ENCODE measurements at places on chromosomes 1 and 21. TPM values are rescaled to one million over a fixed set of nuclear protein-coding genes. Genes with fewer than 3 reads are reported as not detected.
A peak's percentile ranks its signal among the peaks of the same experiment; 100 is the strongest.

The IFI44 gene
- 42.3 TPM for total RNA-seq

DNA sequence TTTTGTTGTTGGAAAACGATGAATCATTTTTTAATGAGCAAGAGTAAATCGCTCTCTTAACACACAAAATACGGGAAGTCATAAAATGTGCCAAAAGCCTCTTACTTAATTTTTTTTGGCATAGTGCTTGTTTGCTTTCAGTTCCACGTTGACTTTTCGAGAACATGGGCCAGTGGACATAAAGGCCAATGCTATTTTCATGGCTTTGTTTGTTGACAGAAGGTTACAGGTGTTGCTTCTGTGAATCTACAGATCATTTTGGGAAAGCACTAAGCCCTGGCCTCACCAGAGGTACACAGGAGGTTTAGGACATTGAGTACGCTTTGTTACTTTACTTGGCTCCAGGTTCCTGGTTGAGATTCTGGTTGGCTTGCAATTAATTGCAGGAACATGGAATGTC, 199.4 kb upstream of the HMCN1 start:
- no peak overlapping the region for H3K4me3 ChIP-seq
- no peaks in the 10 kb centered on the region for H3K4me1 ChIP-seq
- H3K36me3 ChIP-seq = no peaks in the 10 kb centered on the region
- no peaks in the 10 kb centered on the region for H3K27me3 ChIP-seq
- H3K27ac ChIP-seq = no peak overlapping the region
- DNase-seq = no peak

- no peak for DNase-seq
- no peak overlapping the region for H3K4me3 ChIP-seq
- no peak overlapping the region for H3K27ac ChIP-seq
- H3K27me3 ChIP-seq = no peaks in the 10 kb centered on the region
- H3K36me3 ChIP-seq = no peaks in the 10 kb centered on the region
Observed at GRCh38 chr1:200290010-200290685, 119.7 kb downstream of the ZNF281 start.

DNA sequence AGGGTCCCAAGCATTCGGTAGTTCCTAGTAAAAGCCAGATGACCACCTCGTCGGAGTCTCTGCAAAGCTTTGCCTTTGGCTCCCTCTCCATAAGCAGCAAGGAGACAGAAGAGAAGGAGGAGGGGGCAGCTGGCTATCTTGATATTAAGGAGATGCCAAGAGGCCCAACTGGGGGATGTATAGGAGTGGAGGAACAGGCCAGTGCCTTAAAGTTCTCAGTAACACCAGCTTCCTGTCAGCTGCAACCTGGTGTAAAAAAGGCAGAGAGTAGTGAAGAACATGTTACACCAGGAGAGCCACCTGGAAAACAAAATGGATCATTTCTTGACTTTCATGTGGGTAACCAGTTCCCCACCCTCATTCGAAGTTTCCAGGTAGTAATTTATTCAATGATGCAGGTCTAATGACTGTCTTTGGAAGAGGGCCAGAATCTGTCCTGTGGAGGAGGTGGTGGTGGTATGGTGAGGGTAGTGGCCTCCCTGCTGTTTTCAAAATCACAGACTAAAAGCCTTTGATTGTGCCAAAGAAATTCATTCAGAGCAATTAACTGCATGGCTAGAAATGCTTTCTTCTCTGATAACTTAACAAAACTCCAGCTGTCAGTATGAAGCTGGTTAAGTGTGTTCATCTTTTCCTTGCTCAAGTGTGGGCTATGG, 27.3 kb downstream of the TMEM200B start:
- no peak overlapping the region for H3K27ac ChIP-seq
- H3K27me3 ChIP-seq = no peaks in the 10 kb centered on the region
- H3K36me3 ChIP-seq = no peaks in the 10 kb centered on the region
- H3K4me3 ChIP-seq = no peak overlapping the region
- H3K4me1 ChIP-seq = no peaks in the 10 kb centered on the region
- no peak for DNase-seq

The CNTN2 gene
- total RNA-seq = 0.44 TPM

DNA sequence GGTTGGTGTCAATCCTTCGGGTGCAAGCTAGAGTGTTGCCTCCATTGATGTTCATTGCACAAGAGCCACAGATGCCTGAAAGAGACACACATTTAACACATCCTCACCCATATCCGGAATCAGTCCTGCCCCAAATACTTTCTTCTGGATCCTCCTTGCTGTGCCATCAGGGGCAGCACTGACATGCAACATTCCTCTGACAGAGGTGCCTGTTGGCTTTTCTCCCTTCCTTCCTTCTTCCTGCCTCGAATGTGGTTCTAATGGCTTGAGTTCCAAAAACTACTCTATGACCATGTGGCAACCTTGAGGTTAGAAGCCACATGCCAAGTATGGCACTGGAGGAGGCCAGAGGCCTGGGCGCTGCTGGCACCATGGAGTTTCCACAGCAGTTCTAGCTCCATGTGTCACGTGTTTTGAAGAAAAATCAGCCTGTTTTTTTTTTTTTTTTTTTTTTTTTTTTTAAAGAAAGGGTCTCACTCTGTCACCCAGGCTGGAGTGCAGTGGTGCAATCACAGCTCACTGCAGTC, 17.0 kb upstream of the ATP13A2 start:
- peak overlapping the region; percentile 35 for H3K27ac ChIP-seq
- H3K36me3 ChIP-seq = peaks cover 40% of the 10 kb centered on the region
- H3K4me1 ChIP-seq = no peaks in the 10 kb centered on the region
- DNase-seq = no peak

DNA sequence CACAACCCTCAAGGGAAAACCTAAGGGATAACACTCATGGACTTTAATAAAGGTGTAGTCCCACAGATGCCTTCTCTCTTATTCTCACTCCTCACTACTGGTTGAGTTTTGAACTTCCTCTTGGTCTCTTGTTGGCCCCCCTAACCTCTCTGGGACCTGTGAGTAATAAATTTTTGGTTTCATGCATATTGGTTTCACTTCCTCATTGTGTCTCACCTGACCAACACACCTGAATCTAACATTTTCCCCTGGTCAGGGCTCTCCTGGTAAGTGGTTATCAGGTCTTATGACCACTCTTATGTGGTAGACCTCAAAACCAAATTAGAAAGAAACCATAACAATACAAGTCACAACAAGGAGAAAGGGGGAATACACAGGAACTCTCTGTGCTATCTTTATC, 60.5 kb upstream of the PRMT6 start:
- DNase-seq = no peak
- H3K4me1 ChIP-seq = no peaks in the 10 kb centered on the region
- no peak overlapping the region for H3K4me3 ChIP-seq
- no peak overlapping the region for H3K27ac ChIP-seq
- no peaks in the 10 kb centered on the region for H3K36me3 ChIP-seq

The CELA2B gene
- total RNA-seq = not detected

The DYNLT5 gene
- 1.4 TPM for total RNA-seq

DNA sequence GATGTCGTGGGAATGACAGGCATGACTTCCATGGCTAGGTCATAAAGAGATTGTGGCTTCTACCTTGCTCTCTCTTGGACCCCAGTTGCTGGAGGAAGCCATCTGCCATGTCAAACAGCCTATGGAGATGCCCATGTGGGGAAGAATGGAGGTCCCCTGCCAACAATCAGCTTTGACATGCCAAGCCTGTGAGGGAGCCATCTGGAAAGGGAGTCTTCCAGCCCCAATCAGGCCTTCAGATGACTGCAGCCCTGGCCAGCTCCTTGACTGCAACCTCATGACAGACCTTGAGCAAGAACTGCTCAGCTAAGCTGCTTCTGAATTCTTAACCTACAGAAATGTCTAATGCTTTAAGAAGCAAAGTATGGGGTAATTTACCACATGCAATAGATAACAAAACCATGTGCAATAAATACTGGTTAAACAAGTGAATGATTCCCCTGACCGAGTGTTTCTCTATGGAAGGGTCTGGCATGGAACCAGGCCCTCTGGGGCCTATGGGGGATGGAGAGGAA, 187.1 kb downstream of the HIVEP3 start:
- H3K36me3 ChIP-seq = no peaks in the 10 kb centered on the region
- H3K27me3 ChIP-seq = no peaks in the 10 kb centered on the region
- H3K4me1 ChIP-seq = no peaks in the 10 kb centered on the region
- no peak overlapping the region for H3K4me3 ChIP-seq
- no peak for DNase-seq

GRCh38 chr1:44013949-44014348, 17.3 kb downstream of the SLC6A9 start:
- no peak overlapping the region for H3K4me3 ChIP-seq
- no peak overlapping the region for H3K27ac ChIP-seq
- no peaks in the 10 kb centered on the region for H3K36me3 ChIP-seq
- DNase-seq = no peak

The SYCP1 gene
- total RNA-seq = not detected

The TCHHL1 gene
- not detected for total RNA-seq

The SGIP1 gene
- total RNA-seq = 11.2 TPM

GRCh38 chr1:187862506-187862905, 1033.8 kb downstream of the PLA2G4A start:
- H3K4me3 ChIP-seq = no peak overlapping the region
- no peaks in the 10 kb centered on the region for H3K4me1 ChIP-seq
- no peaks in the 10 kb centered on the region for H3K36me3 ChIP-seq
- H3K27me3 ChIP-seq = no peaks in the 10 kb centered on the region
- no peak overlapping the region for H3K27ac ChIP-seq

- H3K4me1 ChIP-seq = no peaks in the 10 kb centered on the region
- no peak overlapping the region for H3K27ac ChIP-seq
- H3K27me3 ChIP-seq = no peaks in the 10 kb centered on the region
- no peak overlapping the region for H3K4me3 ChIP-seq
- no peak for DNase-seq
- H3K36me3 ChIP-seq = peaks cover 2% of the 10 kb centered on the region
Observed at GRCh38 chr1:46094471-46095005, 37.9 kb downstream of the PIK3R3 start.

GRCh38 chr1:91913018-91913417, 27.1 kb upstream of the TGFBR3 start:
- H3K4me1 ChIP-seq = no peaks in the 10 kb centered on the region
- H3K36me3 ChIP-seq = no peaks in the 10 kb centered on the region
- no peak overlapping the region for H3K27ac ChIP-seq
- DNase-seq = no peak
- H3K27me3 ChIP-seq = no peaks in the 10 kb centered on the region
- no peak overlapping the region for H3K4me3 ChIP-seq

GRCh38 chr21:41777951-41778815, 11.3 kb upstream of the RIPK4 start:
- peaks cover 3% of the 10 kb centered on the region for H3K27me3 ChIP-seq
- no peaks in the 10 kb centered on the region for H3K36me3 ChIP-seq
- DNase-seq = peak; percentile 91

The FAM167B gene
- 19.6 TPM for total RNA-seq

- H3K4me3 ChIP-seq = no peak overlapping the region
- DNase-seq = no peak
- no peak overlapping the region for H3K27ac ChIP-seq
Observed at GRCh38 chr1:234668577-234668955, 58.6 kb upstream of the IRF2BP2 start.

GRCh38 chr1:39165488-39165887, 39.0 kb upstream of the MACF1 start:
- no peak for DNase-seq
- H3K27me3 ChIP-seq = no peaks in the 10 kb centered on the region
- no peak overlapping the region for H3K27ac ChIP-seq
- no peak overlapping the region for H3K4me3 ChIP-seq
- no peaks in the 10 kb centered on the region for H3K36me3 ChIP-seq
- peaks cover 9% of the 10 kb centered on the region for H3K4me1 ChIP-seq

The TSPAN1 gene
- 578 TPM for total RNA-seq

DNA sequence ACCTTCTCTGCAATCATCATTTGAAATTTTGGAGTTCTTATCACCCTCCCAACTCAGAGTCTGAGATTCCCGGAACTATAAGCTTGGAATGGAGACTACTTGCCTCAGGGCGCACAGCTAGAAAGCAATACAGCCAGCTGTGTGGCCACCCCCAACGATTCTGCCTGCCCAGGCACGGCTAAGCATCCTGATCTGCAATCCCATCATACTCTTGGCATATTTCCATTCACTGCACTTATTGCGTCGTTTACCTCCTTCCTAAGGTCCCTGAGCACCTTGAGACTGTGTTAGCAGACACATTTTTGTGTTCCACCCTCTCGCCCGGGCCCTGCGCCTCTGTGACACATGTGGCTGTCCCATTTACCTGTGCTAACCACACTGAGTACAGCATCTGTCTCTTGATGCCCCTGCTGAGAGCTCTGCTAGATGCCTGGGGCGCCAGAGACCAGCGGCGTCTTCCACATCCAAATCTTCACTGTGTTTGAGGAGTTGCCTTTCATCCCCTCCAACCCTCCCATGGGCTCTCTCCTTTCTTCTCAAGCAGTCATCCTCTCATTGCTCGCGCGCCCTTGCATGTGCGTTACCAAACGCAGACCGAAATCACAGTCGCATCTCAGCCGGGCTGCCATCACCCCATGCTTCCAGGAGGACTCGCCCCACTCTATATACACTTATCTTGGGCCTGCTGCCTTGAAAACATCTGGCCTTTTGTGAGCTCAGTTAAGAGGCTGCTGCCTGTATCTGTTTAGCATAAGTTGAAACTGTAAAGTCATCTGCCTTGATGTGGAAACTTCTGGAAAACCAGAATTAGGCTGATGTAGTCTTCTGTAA, 3.5 kb upstream of the CLDN19 start:
- H3K27ac ChIP-seq = no peak overlapping the region
- H3K36me3 ChIP-seq = no peaks in the 10 kb centered on the region

DNA sequence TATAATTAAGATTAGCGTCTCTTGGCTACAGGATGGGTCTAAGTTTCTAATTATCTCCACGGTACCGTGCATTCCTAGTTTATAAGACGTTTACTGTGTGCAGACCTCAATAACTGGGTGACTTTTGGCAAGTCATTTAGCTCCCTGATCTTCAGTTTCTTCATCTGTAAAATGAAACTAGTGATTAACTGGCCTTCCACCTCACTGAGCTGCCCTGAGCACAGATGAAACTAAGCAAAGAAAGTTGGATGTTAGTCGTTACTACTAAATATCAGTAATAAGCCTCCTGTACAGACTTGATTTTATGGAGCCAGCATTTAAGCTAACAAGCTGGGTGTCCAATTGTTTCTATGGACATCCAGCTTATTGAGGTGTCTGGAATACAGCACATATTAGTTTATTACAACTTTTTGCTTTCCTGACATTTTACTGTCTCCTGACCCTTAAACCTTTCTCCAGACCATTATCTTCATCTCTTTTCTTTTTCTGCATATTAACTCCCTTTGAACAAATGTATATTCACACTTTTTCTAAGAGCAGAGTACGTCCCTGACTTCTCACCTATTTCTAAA, 1.1 kb downstream of the CR2 start:
- H3K36me3 ChIP-seq = no peaks in the 10 kb centered on the region
- H3K4me3 ChIP-seq = no peak overlapping the region
- peaks cover 9% of the 10 kb centered on the region for H3K27me3 ChIP-seq
- H3K27ac ChIP-seq = no peak overlapping the region

The SYF2 gene
- 53.8 TPM for total RNA-seq

- peaks cover 5% of the 10 kb centered on the region for H3K4me1 ChIP-seq
- H3K27me3 ChIP-seq = no peaks in the 10 kb centered on the region
- no peak overlapping the region for H3K27ac ChIP-seq
- H3K4me3 ChIP-seq = no peak overlapping the region
- no peaks in the 10 kb centered on the region for H3K36me3 ChIP-seq
Observed at GRCh38 chr1:12229386-12229834, 420 bp upstream of the VPS13D start.

The HLX gene
- total RNA-seq = 8.2 TPM

GRCh38 chr1:51945591-51945990, 44.9 kb downstream of the RAB3B start:
- no peaks in the 10 kb centered on the region for H3K27me3 ChIP-seq
- H3K36me3 ChIP-seq = no peaks in the 10 kb centered on the region
- no peak overlapping the region for H3K4me3 ChIP-seq
- H3K27ac ChIP-seq = no peak overlapping the region
